GOT3 (cell line): ENCODE measurements at places on chromosomes 12 and 14.

DNA sequence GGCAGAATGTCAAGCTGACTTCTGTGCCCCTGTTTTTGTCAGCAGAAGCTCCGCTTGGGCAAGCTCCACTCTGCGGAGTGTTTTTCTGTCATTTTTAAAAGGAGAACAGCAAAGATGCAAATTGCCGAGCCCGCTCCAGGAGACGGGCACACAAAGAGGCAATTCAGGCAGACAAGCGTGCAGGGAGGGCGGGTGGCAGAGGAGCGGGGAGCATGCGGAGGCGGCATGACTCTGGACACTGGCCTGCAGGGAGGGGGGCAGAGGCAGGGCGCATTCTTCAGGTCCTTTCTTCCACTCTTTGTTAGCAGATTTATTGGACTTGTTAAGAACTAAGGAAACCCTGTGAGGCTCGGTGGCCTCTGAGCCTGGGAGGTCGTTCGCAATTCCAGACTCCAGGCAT lies 187.3 kb upstream of the RMST start:
- DNase-seq = no peak

DNA sequence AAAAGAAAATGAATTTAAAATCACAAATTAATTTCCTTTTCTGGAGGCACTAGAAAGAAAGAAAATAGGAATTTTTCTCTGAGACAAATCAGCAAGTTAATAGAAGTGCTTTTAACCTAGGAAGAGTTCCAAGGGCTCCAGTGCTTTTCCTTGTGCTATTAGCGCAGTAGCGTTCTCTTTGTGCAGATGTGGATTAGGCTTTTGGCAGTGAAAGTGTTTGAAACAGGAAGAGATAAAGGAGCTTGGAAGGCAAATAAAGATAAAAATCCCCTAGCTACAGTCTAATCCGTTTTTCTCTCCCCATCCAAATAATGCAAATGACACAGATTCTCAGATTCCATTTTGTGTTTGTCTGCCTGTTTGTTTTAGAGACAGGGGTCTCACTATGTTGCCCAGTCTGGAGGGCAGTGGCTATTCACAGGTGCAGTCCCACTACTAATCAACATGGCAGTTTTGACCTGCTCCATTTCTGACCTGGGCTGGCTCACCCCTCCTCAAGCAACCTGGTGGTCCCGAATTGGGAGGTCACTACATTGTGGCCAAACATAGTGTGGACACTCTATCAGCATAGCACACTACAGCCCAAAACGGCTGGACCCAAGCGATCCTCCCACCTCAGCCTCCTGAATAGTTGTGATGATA lies 166.1 kb downstream of the PAWR start:
- no peak for DNase-seq

DNA sequence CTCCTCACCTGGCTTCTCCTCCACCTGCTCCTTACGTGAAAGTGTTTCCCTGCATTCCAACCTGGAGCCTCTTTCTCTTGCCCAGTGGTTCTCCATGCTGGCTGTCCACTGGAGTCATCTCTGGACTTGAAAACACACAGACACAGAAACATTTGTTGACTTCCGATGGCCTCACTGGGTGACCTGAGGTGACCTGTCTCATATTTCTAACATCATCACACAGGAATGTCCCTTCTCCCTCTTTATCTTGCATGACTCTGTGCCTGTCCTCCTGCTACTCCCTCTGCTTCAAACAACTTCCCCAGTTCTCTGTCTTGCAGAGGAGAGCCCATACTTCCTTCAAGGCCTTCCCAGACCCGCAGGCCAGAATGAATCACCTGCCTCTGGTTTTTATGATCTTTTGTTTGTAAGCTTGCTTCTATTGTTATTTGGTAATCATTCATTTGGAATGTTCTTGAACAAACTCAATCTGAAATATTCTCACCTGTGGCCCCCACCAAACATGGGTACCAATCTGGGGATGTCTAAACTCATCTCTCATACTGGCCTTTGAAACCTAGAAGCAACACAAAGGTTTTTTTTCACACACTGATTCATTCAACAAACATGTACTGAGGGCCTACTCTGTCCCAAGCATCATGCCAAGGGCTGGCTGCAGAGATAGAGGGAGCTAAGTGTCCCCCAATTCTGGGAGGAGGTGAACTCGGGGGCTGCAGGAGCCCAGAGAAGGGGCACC lies 9.7 kb upstream of the RIN3 start:
- DNase-seq = no peak

DNA sequence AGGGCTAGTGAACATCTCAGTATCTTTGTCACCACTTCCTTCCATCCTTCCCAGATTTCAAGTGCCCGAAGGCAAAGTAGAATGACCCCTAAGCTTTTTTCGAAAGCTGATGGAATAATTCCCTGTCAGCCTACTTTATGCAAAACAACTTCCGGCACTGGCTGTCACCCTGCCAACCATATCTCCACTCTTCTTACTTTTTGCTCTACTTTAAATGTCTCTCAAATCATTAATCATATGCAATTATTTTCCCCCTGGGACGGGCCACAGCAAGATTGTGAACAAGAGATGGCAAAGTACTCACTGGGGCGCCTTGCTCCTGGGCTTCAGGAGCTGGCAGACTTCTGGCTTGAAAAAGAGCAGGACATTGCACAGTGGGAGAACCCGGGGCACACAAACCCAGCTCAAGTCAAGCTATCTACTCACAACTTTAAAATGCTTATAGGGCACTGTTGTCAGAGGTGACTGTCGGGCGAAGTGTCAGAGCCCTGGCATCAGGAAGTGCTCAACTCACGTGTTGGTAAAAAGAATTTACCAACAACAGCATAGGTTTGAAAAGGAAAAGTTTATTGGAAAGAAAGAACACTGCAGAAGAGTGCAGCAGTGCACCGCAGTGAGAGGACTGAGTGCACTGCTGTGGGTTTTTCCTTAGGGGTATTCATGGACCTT lies 373.5 kb downstream of the PAWR start:
- no peak for DNase-seq

GRCh38 chr14:68977180-68977717 lies 1.9 kb downstream of the ACTN1 start:
- DNase-seq = no peak

DNA sequence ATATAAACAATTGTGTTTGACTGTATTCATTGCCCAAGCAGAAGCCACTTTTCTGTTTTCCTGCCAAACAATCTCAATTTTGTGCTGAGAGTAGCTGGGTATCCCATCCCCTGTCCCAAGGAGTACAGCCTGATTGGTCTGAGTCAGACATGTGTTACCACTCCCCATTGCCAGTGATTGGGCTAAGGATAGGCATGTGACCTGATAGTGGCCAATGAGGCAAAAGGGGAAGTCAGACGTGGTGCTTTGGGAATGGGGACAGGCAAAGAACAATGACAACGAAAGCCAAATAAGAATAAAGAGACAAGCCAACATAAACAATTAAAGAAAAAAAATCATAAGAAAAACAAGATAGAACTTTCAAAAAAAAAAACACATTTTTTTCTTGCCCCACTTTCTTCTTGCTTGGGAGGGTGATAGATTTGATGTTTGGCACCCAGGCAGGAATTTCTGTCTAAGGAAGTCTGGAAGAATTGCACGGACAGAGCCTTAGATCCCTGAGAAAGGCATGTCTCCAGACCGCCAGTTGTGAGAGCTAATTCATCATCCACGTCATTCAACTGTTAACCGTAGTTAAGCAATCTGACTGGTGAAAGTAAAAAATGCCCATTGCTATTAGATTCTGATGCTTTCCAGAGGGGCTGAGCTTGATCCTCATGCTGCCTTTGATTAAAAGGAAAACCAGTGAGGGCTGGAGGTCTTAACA lies 626.6 kb upstream of the TMEM132C start:
- no peak for DNase-seq

- no peak for DNase-seq
Measured at GRCh38 chr12:52551216-52551865, 1.6 kb downstream of the KRT71 start.

GRCh38 chr14:104096751-104097700 lies 11.5 kb downstream of the ASPG start:
- DNase-seq = no peak

GRCh38 chr12:94041850-94042249 lies 106.5 kb upstream of the PLXNC1 start:
- DNase-seq = no peak

- no peak for DNase-seq
Measured at GRCh38 chr12:13211859-13212664, 15.5 kb downstream of the EMP1 start.

DNA sequence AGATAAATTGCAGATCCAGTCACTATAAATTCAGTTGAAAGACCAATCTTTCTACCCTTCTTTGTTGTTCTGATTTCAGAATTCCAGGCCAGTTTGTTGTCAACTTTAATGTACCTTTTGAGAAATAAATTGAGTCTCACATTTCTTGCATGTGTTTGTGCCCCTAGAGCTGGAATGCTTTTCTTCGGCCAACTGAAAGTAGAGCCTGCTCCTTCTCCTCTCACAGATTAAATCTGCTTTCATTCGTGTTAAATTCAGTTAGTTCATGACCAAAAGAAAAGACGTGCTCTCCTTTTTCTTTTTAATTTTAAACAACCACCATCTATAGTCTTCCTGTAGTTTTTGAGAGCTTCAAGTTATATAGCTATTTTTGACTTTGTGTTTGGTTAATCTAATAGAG lies 22.9 kb downstream of the SOCS2 start:
- no peak for DNase-seq

- DNase-seq = no peak
Measured at GRCh38 chr12:93918900-93919299, 229.5 kb upstream of the PLXNC1 start.

DNA sequence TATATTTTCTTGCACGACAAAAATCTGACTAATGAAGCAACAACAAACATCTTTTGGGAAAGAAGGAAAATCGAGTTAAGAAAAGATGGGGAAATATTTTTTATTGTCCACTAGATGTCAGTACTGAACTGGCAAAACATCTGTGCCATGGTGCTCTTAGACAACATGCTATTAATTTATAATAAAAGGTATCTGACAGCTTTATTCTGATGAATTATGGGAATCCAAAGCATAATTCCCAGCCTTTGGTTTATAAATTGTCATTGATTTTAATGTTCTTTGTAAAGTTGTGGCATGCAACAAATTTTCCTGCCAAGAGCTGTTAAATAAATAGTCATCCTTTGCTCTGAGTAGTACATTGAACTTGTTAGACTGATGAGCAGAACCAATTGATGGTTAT lies 231.2 kb downstream of the ETNK1 start:
- no peak for DNase-seq

GRCh38 chr12:12214635-12215131 lies 52.2 kb downstream of the LRP6 start:
- DNase-seq = no peak

DNA sequence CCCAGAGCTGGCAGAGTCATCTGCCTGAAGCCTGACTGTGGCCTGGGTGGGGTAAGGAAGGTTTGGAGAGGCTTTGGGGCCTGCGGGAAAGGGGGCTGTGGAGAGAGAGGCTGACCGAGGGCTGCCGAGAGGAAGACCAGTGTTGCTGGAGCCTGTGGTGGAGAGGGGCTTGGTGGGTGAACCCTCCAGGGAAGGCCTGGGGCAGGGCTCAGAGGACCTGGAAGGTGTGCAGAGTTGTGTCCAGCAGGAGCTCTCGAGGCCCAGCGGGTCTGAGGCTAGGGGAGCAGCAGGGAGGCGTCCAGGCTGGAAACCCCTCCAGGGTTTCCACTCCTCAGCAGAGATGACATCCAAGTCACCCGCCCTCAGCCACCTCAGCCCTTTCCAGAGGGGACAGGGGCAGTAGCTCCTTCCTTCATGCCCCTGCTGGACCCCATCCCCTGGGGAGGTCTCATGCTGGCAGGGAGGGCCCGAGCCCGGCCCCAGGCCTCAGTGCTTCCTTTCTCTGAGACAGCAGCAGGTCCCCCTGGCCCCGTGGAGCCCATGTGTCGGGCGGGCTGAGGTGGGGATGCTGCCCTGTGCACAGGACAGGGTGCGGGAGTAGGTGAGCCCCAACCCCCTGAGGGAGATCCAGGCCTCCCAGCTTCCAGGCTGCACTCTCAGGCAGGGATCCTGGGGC lies 8.4 kb downstream of the CEP170B start:
- no peak for DNase-seq

- no peak for DNase-seq
Measured at GRCh38 chr12:74747305-74747704, 209.7 kb downstream of the ATXN7L3B start.

DNA sequence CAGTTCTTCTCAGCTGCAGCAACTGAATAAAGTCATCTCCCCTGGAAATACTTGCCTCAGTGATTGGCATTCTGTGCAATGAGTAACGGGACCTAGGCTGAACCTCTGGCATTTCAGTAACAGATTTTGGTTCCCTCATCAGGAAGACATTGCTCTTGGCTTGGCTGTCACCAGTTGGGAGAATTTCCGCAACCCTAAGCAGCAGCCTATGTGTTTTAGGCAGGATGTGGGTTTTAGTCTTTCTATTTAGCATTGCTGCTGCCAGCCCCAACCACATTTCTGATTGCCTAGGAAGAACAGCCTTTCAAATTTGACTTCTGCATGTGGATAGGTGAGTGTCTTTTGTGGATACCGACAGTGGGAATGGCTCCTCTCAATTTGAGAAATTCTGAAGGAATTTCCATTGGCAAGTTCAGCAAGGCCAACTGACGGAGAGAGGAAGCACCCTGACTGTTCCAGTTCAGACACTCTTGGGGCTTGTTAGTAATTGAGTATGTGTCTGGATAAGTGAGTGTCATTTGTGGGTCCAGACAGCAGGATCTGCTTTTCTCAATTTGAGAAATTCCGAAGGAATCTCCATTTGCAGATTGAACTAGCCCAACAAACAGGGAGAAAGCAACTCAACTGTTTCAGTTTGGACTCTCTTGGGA lies 19.0 kb upstream of the CLEC2A start:
- DNase-seq = no peak

GRCh38 chr14:29421156-29421728 lies 506.4 kb downstream of the PRKD1 start:
- no peak for DNase-seq

DNA sequence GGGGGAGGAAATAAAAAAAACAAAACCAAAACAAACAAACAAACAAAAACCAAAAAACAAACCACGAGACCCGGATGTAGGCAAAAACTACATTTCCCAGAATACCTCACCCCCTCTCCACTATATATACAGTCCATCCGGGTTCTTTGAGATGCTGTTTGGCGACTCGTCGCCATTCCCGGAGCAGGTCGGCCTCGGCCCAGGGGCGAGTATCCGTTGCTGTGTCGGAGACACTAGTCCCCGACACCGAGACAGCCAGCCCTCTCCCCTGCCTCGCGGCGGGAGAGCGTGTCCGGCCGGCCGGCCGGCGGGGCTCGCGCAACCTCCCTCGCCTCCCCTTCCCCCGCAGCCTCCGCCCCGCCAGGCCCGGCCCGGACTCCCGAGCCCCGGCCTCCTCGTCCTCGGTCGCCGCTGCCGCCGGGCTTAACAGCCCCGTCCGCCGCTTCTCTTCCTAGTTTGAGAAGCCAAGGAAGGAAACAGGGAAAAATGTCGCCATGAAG lies at the start of gene RNF10:
TSS of gene RNF10 (plus strand) at position 154 of the 500 bp plus-strand sequence. CDS start 456 bp downstream, outside the sequence.
- no peak for DNase-seq

- no peak for DNase-seq
Measured at GRCh38 chr12:32249777-32250176, 143.1 kb downstream of the BICD1 start.

- DNase-seq = no peak
Measured at GRCh38 chr12:3770891-3771290, 18.0 kb upstream of the CRACR2A start.
